ENCODE measurements at places on chromosomes 13 and 19.

DNA sequence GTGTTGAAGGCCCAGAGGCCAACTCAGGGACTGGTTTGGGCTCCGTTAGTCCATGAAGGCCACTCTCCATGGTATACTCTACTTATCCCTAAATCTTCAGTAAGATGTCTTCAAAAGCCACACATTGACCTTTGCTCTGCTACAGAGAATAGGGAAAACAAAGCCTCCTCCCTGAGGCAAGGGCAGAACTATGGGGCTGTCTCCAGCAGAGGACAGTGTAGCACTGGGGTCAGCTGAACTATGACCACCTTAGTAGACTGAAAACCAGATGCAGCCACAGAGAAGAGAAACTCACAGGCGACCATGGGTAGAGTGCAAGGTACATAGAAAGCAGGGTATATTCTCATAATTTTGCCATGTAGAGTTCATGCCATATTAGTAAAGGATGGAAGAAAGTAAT is 587.4 kb downstream of the LMO7 start:
- DNase-seq = no peak

DNA sequence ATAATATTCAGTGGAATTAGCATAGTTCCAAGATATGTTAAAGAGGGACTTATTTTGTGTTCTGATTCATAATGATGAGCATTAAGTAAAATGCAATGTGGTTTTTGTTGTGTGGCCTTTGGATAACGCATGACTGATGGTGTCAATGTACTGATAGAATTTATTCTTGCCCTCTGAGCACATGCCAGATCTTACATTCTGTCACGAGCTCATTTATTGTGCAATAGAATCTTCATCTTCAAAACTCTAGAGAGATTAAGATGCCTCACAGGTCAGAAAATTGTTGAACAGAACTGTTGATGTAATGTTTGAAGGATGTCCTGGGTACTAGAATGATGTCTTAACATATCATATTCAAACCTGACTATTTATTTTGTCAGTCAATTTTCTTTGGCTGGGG is 148.0 kb upstream of the HTR2A start:
- no peak for DNase-seq

- no peak for DNase-seq
Observed at GRCh38 chr19:43560687-43561086, 14.6 kb downstream of the XRCC1 start.

GRCh38 chr19:23887642-23888041 is 27.0 kb upstream of the ZNF726 start:
- no peak for DNase-seq

DNA sequence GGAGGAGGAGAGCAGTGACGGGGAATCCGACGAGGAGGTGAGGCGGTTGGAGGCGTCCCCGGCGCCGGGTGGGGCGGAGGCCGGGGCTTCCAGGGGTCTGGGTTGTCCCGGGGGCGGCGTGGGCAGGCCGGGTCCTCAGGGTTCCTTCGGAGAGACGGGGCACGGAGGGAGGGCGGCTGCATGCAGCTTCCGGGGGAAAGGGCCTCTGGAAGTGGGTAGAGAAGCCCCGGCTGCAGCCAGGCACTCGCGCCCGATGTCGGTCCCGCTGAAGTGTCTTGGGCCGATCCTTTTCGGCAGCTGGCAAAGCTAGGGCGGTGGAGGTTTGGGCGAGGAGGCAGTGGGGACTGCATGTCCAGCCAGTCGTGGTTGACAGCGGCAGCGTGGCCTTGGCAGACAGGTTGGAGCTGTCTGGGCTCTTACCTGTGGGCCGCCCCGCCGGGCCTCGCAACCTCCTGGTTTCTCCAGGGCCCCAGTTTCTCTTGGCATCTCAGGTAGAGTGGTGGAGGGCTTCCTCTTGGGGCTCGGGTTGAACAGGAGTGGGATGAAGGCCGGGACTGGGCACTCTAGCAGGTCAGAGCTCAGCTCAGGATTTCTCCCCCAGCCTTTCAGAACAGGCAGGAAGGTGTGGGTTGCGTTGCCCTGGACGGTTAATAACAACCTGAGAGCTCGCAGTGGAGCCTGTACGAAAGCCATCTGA is 690 bp downstream of the KMT2B start:
- no peak for DNase-seq

DNA sequence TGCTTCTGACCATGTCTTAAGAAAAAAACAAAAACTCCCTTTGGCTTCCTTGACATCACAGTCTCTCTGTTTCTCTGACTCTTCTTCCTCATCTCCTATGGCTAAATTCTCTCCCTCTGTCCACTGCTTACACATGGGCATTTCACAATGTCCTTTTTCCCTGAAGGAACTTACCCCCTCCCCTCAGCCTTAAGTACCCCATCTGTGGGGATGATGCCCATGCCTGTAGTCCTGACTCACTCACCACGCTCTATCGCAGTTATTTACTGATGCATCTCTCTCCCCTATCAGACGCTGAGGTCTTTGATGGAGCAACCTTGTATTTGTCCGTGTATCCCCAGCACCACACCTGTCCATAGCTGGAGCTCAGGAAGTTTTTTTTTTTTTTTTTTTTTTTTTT is 32.4 kb downstream of the ACTN4 start:
- no peak for DNase-seq

DNA sequence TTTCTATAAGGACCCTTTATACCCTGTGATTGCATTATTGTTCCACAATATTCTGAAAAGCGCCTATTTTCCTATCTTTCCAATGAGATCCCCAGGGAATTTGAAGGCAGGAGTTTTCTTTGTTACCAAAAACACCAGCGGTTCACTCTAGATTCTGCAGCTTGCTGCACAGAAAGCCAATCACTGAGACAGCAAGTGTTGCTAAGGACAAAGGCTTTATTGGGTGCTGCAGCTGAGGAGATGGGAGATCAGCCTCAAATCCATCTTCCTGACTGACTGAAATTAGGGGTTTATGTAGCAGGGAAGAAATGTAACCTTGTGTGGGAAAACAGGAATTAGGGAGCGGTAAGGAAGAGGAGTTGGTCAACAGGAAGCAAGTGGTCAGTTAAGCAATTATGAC is 42.6 kb upstream of the MYO16 start:
- no peak for DNase-seq

GRCh38 chr13:71464686-71465085 is 402.3 kb downstream of the DACH1 start:
- no peak for DNase-seq

- DNase-seq = no peak
Observed at GRCh38 chr13:113888701-113889330, 24.9 kb upstream of the GAS6 start.

DNA sequence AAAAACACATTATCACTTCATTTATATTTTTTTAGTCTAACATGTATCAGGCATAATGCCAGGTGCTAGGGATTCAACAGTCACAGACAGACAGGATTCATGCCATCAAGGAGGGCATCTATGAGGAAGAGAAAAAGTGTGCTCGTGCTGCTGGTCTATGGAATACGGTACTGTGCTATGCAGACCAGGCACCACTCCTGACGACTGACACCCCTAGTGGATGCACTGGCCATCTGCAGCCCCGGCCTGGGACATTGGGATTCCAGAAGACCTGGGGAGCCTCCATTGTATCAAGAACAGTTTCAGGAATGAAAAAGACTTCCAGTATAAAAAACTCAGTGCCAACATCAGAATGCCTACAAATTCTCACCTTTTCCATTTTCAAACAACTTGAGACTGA is 94.0 kb downstream of the KLF12 start:
- DNase-seq = no peak

GRCh38 chr13:113907635-113908617 is 44.0 kb upstream of the GAS6 start:
- DNase-seq = no peak

DNA sequence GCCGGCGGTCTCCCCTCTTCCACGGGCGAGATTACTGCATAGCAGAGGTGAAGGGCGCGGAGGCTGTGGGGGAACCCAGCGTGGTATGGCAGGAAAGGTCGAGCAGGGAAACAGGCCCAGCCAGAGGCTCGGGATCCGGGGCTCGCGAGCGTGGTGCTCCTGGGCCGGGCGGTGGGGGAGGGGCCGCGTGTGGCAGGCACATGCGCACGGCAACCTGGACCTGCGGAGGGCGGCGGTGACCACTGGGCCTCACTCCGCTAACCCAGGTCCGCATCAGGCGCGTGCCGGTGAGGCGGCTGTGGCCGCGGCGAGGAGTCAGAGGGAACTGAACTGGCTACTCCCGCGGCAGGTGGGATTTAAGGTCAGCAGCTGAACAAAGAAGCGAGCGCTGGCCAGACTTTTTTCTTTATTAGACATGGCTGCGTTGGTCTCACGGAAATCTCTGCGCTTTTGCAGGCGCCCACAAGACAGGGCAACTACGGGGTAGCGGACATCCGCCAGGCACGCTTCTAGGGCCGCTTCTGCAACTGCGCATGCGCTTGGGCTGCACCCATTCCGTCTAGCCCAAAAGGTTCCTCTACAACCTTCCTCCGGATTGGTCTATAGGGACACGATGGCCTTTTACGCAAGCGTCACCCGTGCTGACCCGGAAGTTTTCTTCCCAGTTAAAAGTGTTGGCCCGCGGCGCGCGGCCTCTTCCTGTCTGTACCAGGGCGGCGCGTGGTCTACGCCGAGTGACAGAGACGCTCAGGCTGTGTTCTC is at the start of gene RPS5:
RPS5 (plus strand) TSS at position 694 of the 762 bp plus-strand sequence. CDS start 869 bp downstream, outside the sequence.
- DNase-seq = peak; percentile 89

DNA sequence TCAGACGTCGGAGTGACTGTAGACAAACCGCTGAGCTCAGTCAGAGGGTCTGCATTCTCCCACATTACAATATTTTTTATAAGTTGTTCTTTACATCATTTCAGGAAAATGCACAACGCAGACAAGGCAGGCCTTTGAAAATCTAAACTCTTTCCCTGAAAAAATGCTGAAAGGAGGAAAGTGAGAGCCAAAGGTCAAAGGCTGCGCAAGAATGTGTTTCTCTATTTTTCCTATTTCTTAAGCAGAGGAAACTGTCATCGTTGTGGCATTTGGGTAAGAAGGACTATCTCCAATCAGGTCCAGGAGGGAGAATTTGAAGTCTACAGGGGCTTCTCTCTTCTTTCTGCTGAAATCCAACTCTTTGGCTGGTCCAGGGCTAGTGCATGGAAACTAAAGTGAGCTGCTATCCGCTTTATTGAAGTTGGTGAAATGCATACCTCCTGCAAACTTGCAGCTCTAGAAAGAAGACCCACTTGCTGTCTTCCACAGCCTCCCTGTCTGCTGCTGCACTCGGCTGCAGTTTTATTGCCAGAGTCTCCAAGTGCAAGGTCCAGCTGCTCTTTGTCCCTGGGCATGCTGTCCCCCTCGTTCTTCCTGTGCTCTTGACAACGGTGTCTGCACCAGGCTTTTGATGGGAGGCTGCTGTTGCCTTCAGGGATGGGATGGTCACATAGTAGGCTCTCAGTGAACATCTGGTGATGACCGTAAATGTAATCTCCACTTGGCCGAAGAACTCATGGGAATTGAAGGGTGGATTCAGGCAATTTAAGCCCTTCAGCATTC is 31.2 kb downstream of the ZNF536 start:
- no peak for DNase-seq

DNA sequence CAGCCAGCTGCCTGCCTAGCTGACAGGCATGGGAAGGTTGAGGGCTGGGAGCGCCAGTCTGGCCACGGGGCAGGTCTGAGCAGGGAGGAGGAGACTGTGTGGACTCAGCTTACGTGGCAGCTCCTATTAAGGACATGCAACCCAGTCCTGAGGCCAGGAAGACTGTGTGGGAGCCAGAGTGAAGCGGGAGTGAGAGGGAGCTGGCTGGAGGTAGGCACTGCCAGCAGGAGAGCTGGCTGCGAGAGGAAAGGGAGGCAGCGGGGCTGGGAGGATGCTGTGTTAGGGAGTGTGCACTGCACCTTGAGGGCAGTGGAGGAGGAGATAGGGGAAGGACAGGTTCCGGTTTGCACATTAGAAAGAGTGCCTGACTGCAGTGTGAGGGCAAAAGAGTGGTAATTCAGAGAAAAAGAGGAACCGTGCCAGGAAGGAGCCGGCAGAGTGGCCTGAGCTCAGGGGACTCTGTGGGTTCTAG is 99.2 kb downstream of the SLC7A1 start:
- no peak for DNase-seq

GRCh38 chr19:35120492-35120891 is 4.9 kb downstream of the FXYD3 start:
- no peak for DNase-seq

DNA sequence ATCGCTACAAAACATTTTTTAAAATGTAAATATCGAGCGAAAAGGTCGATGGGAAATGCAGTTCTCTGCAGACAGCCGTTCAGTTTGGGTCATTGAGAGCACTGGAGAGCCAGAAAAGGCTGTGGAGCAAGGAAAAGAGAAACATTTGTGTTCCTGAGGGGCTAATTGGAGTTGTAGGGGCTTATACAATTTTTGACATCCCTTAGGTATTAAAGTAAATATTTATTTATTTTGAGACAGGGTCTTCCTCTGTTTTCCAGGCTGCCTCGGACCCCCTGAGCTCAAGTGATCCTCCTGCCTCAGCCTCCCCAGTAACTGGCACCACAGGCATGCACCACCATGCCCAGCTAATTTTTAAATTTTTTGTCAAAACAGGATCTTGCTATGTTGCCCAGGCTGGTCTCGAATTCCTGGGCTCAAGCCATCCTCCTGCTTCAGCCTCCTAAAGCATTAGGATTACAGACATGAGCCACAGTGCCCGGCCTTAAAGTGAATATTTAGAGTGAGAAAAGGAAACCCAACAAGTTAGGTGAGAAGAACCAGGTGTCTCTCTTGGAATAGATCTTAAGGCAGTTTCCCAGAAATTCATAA is 825 bp upstream of the YIF1B start:
- DNase-seq = no peak

- DNase-seq = no peak
Observed at GRCh38 chr19:15622991-15623390, 8.0 kb downstream of the CYP4F8 start.

- DNase-seq = no peak
Observed at GRCh38 chr13:83827338-83827737, 54.9 kb downstream of the SLITRK1 start.

DNA sequence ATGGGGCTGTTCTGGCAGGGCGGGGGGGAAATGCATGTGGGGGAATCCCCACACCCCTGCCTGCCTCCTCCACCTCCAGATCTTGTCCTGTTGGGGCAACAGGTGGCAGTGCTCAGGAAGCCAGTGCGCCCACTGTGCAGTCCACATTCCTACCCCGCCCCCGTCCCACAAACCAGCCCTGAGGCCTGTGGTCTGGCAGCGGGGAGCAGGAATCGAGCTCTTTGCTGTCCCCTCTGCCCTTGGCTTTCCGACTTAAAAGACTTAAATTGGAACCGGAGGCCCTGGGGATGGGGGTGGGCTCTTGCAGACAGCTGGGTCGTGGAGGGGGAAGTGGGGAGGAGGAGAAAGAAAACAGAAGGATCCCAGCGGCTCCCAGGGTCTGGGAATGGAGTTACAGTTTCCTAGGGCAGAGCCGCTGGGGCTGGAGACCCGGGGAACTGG is 4.3 kb downstream of the NANOS3 start:
- DNase-seq = no peak

GRCh38 chr13:77114271-77114670 is 87.3 kb upstream of the FBXL3 start:
- DNase-seq = no peak

- no peak for DNase-seq
Observed at GRCh38 chr13:59531571-59532091, 632.1 kb downstream of the DIAPH3 start.
